Type B pancreatic cell (in vitro differentiated cells): ENCODE measurements at places on chromosomes 7 and 10. TPM values are rescaled to one million over a fixed set of nuclear protein-coding genes. Genes with fewer than 3 reads are reported as not detected.

The AKR1C8 gene
- total RNA-seq = 0.89 and 1.00 TPM in 2 replicates

The PRSS2 gene
- 20.4 and 272 TPM in 2 replicates for total RNA-seq

The CALHM3 gene
- total RNA-seq = 3.3 and 20.3 TPM in 2 replicates

The GPR26 gene
- total RNA-seq = 0.14 and 1.8 TPM in 2 replicates

The CLCN1 gene
- 0.12 and 0.22 TPM in 2 replicates for total RNA-seq

The JCAD gene
- total RNA-seq = 11.0 and 31.0 TPM in 2 replicates

The CYP2C8 gene
- total RNA-seq = 2.2 and 2.9 TPM in 2 replicates

The OR2A42 gene
- total RNA-seq = 0.10 TPM in 1 of 2 replicates, not detected in the other

The MBL2 gene
- total RNA-seq = not detected in 2 replicates

The ITGA8 gene
- 1.1 and 10.1 TPM in 2 replicates for total RNA-seq

- no peak overlapping the region for H3K27ac ChIP-seq
Measured at GRCh38 chr10:86657011-86657395, 2.7 kb downstream of the OPN4 start.

DNA sequence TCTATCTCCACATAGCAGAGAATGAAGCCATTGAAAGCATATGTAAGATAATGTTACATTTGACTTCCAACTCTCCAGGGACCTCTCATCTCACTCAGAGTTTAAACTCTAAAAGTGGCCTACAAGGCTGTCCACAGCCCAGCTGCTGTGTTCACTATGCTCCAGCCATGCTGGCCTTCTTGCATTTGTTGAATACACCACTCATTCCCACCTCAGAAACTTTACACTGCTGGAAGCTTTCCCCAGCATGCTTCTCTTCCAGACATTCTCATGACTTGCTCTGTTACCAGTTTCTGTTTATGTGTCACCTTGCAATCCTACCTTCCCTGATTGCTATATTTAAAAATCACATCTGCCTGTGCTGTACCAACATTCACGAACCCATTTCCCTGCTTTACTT is 167.2 kb downstream of the WNT2 start:
- no peaks in the 10 kb centered on the region for H3K27me3 ChIP-seq
- H3K36me3 ChIP-seq = peaks cover 9% of the 10 kb centered on the region
- H3K27ac ChIP-seq = no peak overlapping the region
- H3K4me1 ChIP-seq = peaks cover 8% of the 10 kb centered on the region
- no peak for DNase-seq

GRCh38 chr10:98224996-98225395 is 43.0 kb downstream of the LOXL4 start:
- H3K27me3 ChIP-seq = no peaks in the 10 kb centered on the region
- peaks cover 6% of the 10 kb centered on the region for H3K4me1 ChIP-seq
- DNase-seq = no peak

- peak; percentile 16 for DNase-seq
- H3K27ac ChIP-seq = peak overlapping the region; percentile 76
- H3K36me3 ChIP-seq = no peaks in the 10 kb centered on the region
- no peak overlapping the region for H3K4me3 ChIP-seq
- peaks cover 37% of the 10 kb centered on the region for H3K4me1 ChIP-seq
Measured at GRCh38 chr10:73967544-73967943, 30.4 kb upstream of the VCL start.

DNA sequence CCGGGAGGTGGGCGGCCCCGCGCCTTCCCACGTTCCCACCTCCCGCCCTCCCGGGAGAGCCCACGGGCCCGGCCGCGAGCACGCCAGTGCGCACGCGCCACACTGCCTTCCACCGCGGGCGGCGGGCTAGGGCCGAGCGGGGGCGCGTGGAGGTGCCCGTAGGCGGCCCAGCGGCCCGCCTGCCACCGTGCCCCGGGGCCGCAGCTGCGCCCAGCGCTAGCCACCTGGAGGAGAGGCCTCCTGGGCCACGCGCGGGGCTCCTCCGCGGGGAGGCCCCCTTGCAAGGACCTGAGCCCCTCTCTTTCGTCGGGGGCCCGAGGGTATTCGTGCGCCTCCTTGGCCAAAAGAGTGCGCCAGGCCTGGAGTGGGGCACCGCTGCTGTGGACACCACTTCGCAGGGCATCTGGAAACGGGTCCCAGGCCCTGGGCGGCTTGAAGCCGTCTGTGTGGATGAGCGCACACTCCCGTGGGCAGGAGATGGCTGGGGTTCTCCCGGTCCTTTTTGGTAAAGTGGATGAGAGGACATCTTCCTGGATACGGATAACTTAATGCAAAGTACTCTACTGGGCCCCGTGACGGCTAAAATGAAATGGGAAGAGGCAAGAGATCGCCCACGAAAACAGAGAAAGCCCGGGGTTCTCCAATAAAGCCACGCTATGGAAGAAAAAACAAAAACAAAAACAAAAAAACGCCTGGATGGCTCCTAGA is 9.0 kb upstream of the EBF3 start:
- peaks cover 15% of the 10 kb centered on the region for H3K4me1 ChIP-seq
- no peaks in the 10 kb centered on the region for H3K36me3 ChIP-seq
- H3K4me3 ChIP-seq = no peak overlapping the region
- peak; percentile 65 for DNase-seq
- peaks cover 86% of the 10 kb centered on the region for H3K27me3 ChIP-seq

DNA sequence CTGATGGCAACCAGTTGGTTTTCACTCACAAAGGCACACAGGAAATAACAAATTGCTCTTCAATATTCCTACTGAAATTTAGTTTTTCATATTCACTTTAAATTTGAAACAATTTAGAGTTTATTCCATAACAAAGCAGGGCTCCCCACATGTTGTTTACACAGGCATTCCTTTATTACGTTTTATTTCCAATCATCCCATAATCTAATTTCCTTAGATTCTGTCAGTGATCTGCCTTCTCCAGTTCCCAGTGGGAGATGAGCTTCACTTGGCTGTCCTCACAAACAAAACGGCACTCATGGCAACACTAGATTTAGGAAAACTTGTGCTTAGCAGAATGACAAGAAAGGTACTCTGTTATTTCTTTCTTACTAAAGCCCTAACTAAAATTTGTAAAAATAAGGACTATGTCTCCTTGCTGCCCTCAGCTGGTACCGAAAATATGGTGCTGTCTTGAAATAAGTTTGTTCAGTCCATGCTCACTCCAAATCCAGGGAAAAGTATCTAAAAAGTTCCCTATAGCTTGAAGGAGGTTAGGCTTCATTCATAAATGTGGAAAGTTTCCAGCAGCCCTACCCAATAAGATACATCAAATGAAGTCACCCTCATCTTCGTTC is 23.0 kb downstream of the PHYH start:
- H3K4me1 ChIP-seq = no peaks in the 10 kb centered on the region
- H3K4me3 ChIP-seq = no peak overlapping the region
- DNase-seq = no peak
- no peaks in the 10 kb centered on the region for H3K27me3 ChIP-seq
- H3K27ac ChIP-seq = no peak overlapping the region

GRCh38 chr7:73866446-73866767 is 5.4 kb downstream of the TMEM270 start:
- no peaks in the 10 kb centered on the region for H3K36me3 ChIP-seq
- no peaks in the 10 kb centered on the region for H3K27me3 ChIP-seq
- no peak overlapping the region for H3K4me3 ChIP-seq
- no peak overlapping the region for H3K27ac ChIP-seq
- peaks cover 7% of the 10 kb centered on the region for H3K4me1 ChIP-seq
- no peak for DNase-seq

- peaks cover 19% of the 10 kb centered on the region for H3K36me3 ChIP-seq
- no peak for DNase-seq
- no peaks in the 10 kb centered on the region for H3K27me3 ChIP-seq
- H3K27ac ChIP-seq = no peak overlapping the region
- H3K4me3 ChIP-seq = no peak overlapping the region
- H3K4me1 ChIP-seq = peaks cover 3% of the 10 kb centered on the region
Measured at GRCh38 chr7:44059219-44060090, 5.9 kb downstream of the PGAM2 start.

- DNase-seq = no peak
- peaks cover 26% of the 10 kb centered on the region for H3K4me1 ChIP-seq
- peak overlapping the region; percentile 46 for H3K27ac ChIP-seq
Measured at GRCh38 chr10:3757638-3758490, 27.1 kb downstream of the KLF6 start.

DNA sequence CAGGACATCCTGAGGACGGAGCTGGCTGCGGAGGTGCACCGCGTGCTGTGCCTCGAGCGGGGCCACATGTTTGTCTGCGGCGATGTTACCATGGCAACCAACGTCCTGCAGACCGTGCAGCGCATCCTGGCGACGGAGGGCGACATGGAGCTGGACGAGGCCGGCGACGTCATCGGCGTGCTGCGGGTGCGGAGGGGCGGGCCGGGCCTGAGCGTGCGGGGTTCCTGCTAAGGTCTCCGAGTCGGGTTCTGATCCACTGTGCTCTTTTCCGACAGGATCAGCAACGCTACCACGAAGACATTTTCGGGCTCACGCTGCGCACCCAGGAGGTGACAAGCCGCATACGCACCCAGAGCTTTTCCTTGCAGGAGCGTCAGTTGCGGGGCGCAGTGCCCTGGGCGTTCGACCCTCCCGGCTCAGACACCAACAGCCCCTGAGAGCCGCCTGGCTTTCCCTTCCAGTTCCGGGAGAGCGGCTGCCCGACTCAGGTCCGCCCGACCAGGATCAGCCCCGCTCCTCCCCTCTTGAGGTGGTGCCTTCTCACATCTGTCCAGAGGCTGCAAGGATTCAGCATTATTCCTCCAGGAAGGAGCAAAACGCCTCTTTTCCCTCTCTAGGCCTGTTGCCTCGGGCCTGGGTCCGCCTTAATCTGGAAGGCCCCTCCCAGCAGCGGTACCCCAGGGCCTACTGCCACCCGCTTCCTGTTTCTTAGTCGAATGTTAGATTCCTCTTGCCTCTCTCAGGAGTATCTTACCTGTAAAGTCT is 10.4 kb downstream of the ATG9B start:
- H3K27ac ChIP-seq = no peak overlapping the region
- peak overlapping the region; percentile 66 for H3K4me3 ChIP-seq
- peaks cover 53% of the 10 kb centered on the region for H3K27me3 ChIP-seq
- H3K4me1 ChIP-seq = peaks cover 37% of the 10 kb centered on the region
- H3K36me3 ChIP-seq = no peaks in the 10 kb centered on the region

- H3K27ac ChIP-seq = no peak overlapping the region
- H3K27me3 ChIP-seq = peaks cover 14% of the 10 kb centered on the region
- no peaks in the 10 kb centered on the region for H3K4me1 ChIP-seq
Measured at GRCh38 chr7:158564663-158565035, 23.0 kb downstream of the PTPRN2 start.

DNA sequence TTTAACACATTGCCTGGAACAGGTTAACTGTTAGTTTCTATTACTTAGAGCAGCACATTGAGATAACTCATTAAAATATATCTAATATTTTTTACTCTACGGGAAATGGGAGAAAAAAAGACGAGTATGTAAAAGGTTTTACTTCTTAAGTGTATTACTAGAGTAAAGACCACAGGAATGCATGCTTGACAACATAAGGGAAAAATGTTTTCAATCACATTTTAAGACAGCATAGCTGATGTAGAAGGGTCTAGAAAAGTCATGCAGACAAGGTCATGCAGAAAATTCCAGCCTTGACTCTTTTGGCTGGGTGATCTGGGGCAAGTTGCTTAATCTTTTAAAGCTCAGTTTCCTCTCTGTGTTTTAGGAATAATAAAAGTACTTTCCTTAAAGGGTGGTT is 806.2 kb downstream of the CNTNAP2 start:
- no peaks in the 10 kb centered on the region for H3K36me3 ChIP-seq
- H3K4me1 ChIP-seq = no peaks in the 10 kb centered on the region
- no peak overlapping the region for H3K4me3 ChIP-seq
- no peak overlapping the region for H3K27ac ChIP-seq

DNA sequence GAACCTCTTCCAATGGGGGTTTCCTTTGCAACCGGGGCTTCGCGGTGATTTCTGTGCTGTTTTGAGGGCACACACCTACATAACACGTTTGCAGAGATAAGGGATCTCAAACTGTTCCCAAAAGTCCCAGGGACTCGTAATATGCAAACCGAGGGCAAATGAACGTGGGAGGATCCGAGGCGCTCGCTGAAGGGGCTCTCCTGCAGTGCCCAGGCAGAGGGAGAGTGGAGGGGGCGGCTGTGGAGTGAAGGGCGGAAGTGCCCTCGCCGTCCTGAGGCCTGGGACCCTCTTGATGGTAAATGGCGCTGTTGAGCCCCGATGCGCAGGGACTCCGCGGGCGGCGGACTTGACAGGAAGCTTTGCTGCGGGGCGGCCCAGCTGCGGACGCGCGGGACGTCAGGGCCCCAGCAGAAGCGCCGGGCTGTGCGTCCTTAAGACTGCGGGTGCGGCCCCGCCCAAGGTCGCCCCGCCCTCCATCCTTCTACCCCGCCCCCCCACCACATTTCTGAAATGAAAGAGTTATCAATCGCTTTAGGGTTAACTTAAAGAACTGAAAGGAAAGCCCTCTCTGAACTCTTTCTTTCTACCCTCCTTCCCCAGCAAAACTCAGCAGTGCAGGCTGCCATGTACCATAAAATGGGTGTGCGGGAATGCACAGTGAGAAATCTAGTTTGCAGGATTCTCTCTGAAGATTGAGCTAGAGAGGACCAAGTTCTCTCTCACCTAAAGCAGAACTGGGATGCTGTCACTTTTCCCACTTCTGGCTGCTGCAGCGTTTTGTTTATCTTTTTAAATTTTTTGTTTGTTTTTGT is 151.8 kb upstream of the YAE1 start:
- peaks cover 4% of the 10 kb centered on the region for H3K4me1 ChIP-seq
- peak overlapping the region; percentile 43 for H3K27ac ChIP-seq
- peak; percentile 69 for DNase-seq
- H3K27me3 ChIP-seq = peaks cover 26% of the 10 kb centered on the region

DNA sequence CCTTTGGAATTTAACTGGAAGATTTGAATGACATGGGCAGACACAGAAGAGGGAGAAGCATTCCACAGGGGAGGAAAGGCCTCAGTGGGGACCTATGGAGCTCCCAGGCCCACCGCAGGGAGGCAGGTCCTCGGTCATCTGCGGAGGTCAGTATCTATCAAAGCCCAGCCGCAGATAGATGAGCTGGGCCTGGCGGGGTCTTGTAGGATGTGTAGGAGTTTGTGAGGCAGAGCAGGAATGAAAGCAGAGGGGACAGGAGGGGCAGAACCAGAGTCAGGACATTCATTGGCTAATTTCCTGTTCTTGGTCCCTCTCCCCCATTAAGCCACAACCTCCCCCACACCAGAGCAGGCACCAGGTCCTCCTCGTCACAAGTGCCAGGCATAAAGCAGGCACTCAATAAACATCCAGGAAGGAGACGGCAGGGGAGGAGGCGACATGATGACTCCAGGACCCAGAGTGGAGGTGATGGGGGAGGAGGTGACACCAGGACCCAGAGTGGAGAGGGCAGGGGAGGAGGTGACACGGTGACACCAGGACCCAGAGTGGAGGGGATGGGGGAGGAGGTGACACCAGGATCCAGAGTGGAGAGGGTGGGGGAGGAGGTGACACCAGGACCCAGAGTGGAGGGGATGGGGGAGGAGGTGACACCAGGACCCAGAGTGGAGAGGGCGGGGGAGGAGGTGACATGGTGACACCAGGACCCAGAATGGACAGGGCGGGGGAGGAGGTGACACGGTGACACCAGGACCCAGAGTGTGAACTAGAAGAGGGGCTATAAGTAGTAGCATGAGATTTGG is 83.7 kb upstream of the PDGFA start:
- H3K4me1 ChIP-seq = peaks cover 14% of the 10 kb centered on the region
- DNase-seq = no peak

DNA sequence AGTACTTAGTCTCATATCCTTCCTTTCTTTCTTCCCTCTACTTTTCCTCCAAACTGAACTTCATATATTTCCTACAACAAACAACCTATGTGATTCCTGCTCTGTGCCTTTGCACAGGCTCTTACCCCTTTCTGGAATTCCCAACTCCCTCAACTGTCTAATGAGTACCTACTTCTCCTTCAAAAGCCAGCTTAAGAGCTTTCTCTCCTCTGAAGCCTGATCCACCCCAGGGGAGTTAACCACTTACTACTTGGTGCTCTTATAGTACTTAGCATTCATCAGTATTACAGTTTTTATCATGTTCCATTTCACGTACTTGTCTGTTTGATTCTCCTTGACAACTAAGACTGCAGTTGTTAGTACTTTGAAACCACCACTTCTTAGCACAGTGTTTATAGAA is 246.1 kb downstream of the LRRTM3 start:
- no peak overlapping the region for H3K4me3 ChIP-seq
- no peak overlapping the region for H3K27ac ChIP-seq
- no peak for DNase-seq
- no peaks in the 10 kb centered on the region for H3K4me1 ChIP-seq
